NCI-H774 (cell line): ENCODE measurements at places on chromosomes 7 and 10.

GRCh38 chr10:55519264-55519663, 718.2 kb upstream of the PCDH15 start:
- DNase-seq: no peak

DNA sequence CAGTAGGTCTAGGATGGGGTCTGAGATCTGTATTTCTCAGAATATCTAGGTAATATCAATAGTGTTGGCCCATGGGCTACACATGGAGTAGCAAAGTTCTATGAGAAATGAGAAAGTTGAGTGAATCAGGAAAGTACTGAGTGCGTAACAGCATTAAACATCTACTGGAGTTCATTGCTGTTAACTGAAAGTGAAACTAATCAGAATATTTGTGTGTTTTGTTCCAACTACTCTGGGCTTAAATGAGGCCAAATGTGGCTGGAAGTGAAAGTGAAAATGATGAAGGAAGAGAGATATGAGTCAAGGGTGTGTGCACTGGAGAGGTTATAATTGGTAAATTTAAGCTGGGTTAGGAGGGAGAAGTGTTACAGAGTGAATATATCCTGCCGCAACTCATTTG, 46.5 kb downstream of the TMEM106B start:
- peak; percentile 14 for DNase-seq

- DNase-seq: no peak
Observed at GRCh38 chr7:27062946-27063345, 32.9 kb downstream of the HOXA1 start.

GRCh38 chr10:72523932-72524396, 101.9 kb downstream of the MICU1 start:
- no peak for DNase-seq

- no peak for DNase-seq
Observed at GRCh38 chr7:133504825-133505224, 251.9 kb downstream of the EXOC4 start.

GRCh38 chr10:60073397-60073780, 167.0 kb upstream of the CCDC6 start:
- DNase-seq: no peak

DNA sequence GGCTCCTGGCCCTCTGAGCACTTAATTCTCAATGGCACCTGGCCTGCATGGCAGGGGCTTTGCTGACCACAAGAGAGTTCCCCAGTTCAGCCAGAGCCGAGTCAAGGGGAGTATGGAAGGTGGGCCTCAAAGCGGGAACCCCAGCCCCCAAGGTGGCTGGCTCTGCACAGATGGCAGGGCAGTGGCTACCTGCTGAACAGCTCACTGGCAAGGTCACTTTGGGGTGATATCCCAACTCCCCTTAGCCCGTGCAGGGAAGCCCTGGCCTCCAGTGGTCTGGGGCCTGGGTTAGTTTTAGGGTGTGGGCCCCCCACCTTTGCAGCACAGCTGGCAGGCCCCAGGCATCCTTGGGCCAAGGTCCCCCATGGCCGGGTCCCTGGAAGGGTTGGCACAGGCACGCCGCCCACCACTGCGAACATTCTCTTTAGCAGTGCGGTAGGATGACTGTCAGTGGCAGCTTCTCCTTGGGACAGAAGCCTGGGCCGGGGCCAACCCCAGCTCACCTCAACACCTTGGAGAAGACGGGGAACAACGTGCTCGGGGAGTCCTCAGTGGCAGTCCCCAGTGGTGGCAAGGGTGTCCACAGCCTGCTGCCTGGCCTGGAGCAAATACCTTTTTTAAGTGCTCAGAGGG, 36.8 kb downstream of the PPIF start:
- no peak for DNase-seq
